Activated T-helper 1 cell treated with anti-CD3 and anti-CD28 coated beads, Interleukin-2, amount 50 U/mL, for 16 hours (primary cell): ENCODE measurements at places on chromosomes 13 and 19.

DNA sequence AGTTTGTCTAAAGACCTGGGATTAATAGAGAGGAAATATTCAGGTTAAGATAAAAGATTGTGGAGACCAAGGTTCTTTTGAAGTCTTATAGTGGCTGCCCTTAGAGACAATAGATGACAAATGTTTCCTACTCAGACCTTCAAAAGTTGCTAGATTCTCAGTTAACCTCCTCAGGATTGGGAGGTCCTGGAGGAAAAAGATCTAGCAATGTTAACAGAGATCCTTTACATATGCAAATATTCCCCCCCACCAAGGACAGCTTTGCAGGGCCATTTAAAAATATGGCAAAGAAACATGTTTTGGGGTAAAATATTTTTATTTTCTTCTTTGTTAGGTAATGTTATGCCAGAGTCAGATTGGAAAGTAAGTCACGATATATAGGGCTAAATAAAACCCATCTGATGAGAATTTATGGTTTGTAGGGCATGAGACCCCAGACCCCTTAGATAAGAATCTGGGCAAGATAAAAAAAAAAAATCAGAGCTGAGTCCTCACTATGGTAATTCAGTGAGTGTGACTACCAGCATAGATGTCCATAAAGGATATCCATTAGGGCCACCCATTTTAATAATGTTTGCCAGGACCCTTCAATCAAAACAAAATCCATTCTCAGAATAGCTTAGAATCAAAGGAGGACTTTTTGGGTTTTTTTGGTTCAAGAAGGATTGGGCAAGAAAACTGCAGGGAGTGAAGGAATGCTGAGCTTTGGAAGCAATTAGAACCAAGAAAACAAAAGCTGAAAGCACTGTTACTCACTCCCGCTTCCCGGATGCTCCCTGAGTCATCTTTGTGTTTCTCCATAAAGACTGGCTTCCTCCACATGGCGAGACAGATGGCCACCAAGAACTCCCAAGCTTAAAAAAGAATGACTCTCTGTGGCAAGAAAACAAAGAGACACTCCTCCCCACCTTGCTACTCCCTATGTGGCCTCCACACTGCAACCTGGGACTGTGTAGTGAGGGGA lies 28.2 kb downstream of the VSTM1 start:
- DNase-seq: no peak

DNA sequence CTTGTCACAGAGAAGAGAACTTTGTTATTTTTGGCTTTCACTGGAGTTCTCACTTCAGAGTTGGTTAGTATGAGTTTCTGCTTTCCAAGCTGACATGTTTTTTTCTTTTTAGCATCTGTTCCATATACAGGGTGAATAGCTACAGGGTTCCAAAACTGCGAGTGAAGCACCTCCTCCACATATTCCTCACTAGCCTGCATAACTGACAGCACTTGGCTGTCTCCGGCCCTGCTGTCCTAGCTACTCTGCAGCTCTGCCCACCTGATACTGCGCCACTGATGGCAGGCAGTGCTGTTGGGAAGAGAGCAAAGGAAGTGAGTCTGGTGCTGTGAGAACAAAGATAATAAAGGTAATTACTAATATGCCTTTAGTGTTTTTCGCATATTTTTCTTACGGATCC lies 6.8 kb downstream of the ATP8A2 start:
- DNase-seq: no peak

GRCh38 chr19:3378352-3379150 lies 12.2 kb downstream of the NFIC start:
- no peak for DNase-seq

- no peak for DNase-seq
Observed at GRCh38 chr13:112768795-112769481, 79.1 kb downstream of the ATP11A start.

DNA sequence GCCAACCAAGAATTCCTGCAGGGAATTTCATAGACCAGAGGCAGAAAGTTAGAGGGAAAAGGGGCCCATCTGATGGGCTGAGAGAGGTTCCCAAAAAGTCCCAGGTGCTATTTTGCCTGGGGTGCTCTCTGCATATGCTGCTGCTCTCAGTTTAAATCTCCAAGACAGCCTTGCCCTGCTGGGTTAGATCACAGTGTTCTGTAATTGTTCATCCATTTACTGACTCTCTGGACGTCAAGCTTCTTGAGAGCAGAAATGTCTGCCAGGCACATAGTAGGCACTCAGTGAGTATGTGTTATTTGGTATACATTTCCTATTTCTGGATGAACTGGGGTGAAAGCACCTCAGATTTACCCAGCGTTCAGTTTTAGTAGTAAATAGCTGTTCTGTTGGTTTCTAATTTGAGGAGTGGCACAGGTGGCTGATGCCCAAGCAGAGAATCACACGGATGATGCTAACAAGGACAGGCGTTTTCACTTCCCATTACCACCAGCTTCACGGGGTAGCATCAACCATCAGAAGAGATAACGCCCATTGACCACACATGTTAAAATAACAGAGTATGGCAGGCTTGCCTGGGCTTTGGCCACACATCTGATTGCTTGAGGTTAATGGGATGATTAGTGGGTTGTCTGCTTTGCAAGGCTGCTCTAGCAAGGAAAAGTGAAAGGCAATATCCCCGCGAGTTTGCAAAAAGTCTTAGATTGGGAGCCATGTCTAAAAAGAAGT lies 161.1 kb downstream of the SLC7A1 start:
- DNase-seq: no peak

DNA sequence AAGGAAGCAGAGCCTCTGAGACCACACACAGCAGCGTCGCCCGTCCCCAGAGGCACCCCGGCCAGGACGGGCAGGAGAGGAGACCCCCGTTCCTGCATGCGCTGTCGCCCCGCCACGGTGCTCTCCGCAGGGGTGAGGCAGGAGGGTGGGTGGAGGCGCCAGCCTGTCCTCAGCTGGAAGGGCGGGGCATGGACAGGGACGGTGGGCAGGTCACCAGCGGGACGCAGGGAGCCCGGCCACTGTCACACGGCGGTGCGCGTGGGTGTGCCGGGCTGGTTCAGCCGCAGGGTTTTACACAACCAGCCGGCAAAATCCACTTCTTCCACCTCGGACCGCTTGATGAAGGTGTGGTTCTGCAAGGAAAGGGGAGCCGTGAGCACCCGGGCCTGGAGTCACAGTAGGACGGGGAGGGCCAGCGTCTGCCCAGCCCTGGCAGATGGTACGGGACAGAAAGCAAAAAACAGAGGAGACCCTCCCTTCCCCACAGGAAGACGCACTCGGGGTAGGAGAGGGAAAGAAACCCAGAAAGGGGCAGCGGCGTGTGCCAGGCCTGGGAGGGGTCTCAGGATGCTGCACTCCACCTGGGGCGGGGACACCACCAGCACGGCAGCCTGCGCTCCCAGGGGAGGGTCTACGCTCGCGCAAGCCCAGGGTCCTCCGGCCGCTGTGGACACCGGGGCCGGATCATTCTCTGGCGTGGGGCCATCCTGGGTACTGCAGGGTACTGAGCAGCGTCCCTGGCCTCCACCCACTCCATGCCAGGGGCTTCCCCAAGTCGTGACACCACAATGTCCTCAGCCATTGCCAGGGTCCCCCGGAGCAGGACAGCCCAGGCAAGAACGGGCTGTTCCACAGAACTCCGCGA lies 23.9 kb upstream of the ZBTB7A start:
- DNase-seq: no peak
